ENCODE measurements at places on chromosomes 16 and 17. TPM values are rescaled to one million over a fixed set of nuclear protein-coding genes. Genes with fewer than 3 reads are reported as not detected.

GRCh38 chr17:83164490-83164889 is 85.1 kb downstream of the METRNL start:
- H3K27ac ChIP-seq, result no peak overlapping the region
- no peak overlapping the region for H3K4me3 ChIP-seq
- DNase-seq, result no peak
- no peaks in the 10 kb centered on the region for H3K27me3 ChIP-seq
- H3K36me3 ChIP-seq, result no peaks in the 10 kb centered on the region

DNA sequence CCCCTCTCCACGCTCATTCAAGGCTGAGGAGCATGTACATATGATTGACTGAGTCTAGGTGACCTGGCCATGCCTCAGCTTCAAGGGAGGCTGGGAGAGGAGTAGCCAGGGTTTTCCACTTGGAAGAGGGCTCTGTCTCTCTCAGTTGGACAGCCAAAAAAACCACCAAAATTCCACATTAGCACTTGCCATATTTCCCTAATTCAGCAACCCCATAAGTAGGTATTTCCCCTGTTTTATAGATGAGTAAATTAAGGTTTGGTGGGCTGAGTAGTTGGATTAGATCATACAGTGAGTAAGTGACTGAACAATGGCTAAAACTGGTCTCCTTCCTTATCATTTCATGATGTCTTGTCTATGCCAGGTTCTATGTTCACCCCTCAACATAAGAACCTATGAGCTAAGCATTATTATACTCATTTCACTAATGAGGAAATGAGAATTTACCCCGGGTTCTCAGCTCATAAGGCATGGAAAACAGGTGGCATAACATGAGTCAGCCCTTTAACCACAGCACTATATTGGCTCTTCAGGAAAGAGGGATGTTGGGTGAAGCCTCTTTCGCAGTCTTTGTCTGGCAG is 68.0 kb upstream of the GAS7 start:
- DNase-seq, result no peak
- H3K4me1 ChIP-seq, result no peaks in the 10 kb centered on the region
- H3K4me3 ChIP-seq, result no peak overlapping the region
- no peak overlapping the region for H3K27ac ChIP-seq
- H3K36me3 ChIP-seq, result no peaks in the 10 kb centered on the region
- H3K27me3 ChIP-seq, result no peaks in the 10 kb centered on the region

- peaks cover 6% of the 10 kb centered on the region for H3K27me3 ChIP-seq
- H3K4me1 ChIP-seq, result peaks cover 3% of the 10 kb centered on the region
- DNase-seq, result peak; percentile 48
- peak overlapping the region; percentile 62 for H3K4me3 ChIP-seq
- H3K36me3 ChIP-seq, result no peaks in the 10 kb centered on the region
These were observed 630 bp downstream of the RNFT1 start for GRCh38 chr17:59963738-59964481.

- H3K4me1 ChIP-seq, result peaks cover 5% of the 10 kb centered on the region
- H3K27ac ChIP-seq, result no peak overlapping the region
- DNase-seq, result peak; percentile 72
- no peaks in the 10 kb centered on the region for H3K36me3 ChIP-seq
- peaks cover 51% of the 10 kb centered on the region for H3K27me3 ChIP-seq
These were observed 99.9 kb downstream of the ASIC2 start for GRCh38 chr17:33192951-33193911.

- H3K4me3 ChIP-seq, result 0 out of 2 replicates have a peak overlapping the region, but pooled peaks have one; percentile 27
- no peak overlapping the region for H3K27ac ChIP-seq
- no peaks in the 10 kb centered on the region for H3K27me3 ChIP-seq
- DNase-seq, result peak; percentile 89
These were observed 3.8 kb upstream of the CD7 start for GRCh38 chr17:82320956-82321927.

- no peaks in the 10 kb centered on the region for H3K27me3 ChIP-seq
- no peaks in the 10 kb centered on the region for H3K4me1 ChIP-seq
- no peaks in the 10 kb centered on the region for H3K36me3 ChIP-seq
- H3K27ac ChIP-seq, result no peak within 1 kb of the TSS
- no peak within 1 kb of the TSS for H3K4me3 ChIP-seq
These were observed at the start of gene CCL22 for GRCh38 chr16:57358527-57359095. Gene CCL22, plus strand, starts transcription at chr16:57358783. Its CDS starts 34 bp downstream, at chr16:57358817.

DNA sequence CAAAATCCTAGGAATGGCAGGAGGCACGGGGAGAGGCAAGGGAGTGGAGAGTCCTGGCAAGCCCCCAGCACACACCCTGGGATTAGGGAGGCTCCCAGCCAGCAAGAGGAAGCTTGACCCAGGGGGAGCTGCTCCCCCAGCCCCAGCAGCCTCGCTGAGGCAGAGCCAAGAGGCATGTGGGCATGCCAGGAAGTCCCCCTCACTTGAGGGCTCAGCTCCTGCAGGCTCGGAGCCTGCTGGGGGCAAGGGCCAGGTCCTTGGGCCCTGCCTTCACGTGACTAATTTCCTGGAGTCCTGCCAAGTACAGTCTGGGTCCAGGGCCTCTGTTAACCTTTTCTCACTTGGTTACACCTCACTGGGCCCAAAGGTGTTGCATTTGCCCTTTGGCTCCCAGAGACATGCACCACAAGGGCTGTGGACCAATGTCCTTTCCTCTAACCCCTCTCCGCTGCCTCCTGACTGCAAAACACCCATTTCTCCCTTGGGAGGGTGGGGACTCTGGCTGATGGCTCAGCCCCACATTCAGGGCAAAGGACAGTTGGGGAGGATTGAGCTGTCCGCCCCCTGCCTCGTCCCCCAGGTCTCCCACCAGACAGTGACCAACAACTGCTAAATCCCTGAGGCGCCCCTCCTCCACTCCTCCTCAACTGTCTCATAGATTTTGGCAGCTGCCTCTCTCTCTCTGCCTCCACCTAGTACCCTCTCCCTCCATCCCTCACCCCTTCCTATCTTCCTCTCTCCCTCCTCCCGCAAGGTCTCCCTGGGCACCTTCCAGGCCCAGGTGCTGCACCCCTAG is 4.4 kb upstream of the SLC47A2 start:
- H3K27ac ChIP-seq, result no peak overlapping the region
- H3K27me3 ChIP-seq, result no peaks in the 10 kb centered on the region
- no peaks in the 10 kb centered on the region for H3K4me1 ChIP-seq
- no peak overlapping the region for H3K4me3 ChIP-seq

DNA sequence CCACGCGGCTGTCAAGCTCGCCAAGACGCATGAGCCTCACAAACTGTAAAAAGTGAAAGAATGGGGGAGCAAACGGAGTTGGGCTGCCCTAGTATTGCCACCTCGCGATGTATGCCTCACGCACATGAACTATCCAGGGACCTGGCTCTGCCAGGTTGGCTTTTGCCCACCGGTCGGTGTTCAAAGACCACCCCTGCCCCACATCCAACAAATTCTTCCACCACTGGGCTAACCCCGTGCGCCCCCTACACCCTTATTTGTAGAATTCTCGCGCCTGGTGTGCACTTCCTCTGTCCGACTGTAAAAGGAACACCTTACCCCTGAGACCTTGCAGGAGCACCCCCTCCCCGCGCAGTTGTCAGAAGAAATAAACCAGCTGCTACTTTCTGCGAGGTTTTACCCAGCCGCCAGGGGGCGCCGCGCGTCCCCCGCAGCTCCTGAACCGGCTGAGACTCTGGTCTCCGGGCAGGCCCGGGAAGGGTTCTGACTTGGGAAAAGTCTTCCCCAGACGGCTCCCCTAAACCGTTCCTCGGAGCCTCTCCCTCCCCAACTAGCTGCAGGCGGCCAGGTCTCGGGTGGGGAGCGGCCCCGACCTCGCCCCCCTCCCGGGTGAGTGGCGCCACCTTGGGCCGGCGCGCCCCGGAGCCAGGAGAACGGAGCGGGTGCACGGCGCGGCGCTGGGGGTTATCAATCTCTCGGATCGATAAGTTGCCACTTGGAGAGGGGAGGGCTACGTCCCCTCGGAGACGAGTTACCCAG is 1.7 kb upstream of the ZNF423 start:
- H3K27me3 ChIP-seq, result peaks cover 13% of the 10 kb centered on the region
- H3K27ac ChIP-seq, result no peak overlapping the region
- DNase-seq, result peak; percentile 89
- H3K4me3 ChIP-seq, result peak overlapping the region; percentile 37

- H3K36me3 ChIP-seq, result no peaks in the 10 kb centered on the region
- H3K4me1 ChIP-seq, result peaks cover 24% of the 10 kb centered on the region
- H3K4me3 ChIP-seq, result no peak overlapping the region
- no peaks in the 10 kb centered on the region for H3K27me3 ChIP-seq
These were observed 236.4 kb downstream of the CCDC182 start for GRCh38 chr17:57508671-57509070.

- no peaks in the 10 kb centered on the region for H3K36me3 ChIP-seq
- DNase-seq, result no peak
- no peak overlapping the region for H3K4me3 ChIP-seq
- H3K27me3 ChIP-seq, result no peaks in the 10 kb centered on the region
These were observed 2.1 kb downstream of the NMT1 start for GRCh38 chr17:45063198-45063597.

- H3K4me1 ChIP-seq, result peaks cover 3% of the 10 kb centered on the region
- H3K27ac ChIP-seq, result no peak overlapping the region
- H3K27me3 ChIP-seq, result no peaks in the 10 kb centered on the region
- no peak for DNase-seq
- no peak overlapping the region for H3K4me3 ChIP-seq
These were observed 141.8 kb downstream of the XYLT1 start for GRCh38 chr16:17328932-17329331.

- H3K4me3 ChIP-seq, result no peak overlapping the region
- H3K36me3 ChIP-seq, result no peaks in the 10 kb centered on the region
- peaks cover 48% of the 10 kb centered on the region for H3K27me3 ChIP-seq
- no peak overlapping the region for H3K27ac ChIP-seq
- DNase-seq, result peak; percentile 23
- H3K4me1 ChIP-seq, result peaks cover 3% of the 10 kb centered on the region
These were observed 15.9 kb downstream of the TBX2 start for GRCh38 chr17:61415374-61416210.

The NSRP1 gene
- 22.7 TPM for total RNA-seq

The COPZ2 gene
- total RNA-seq, result not detected

The ANKRD40CL gene
- total RNA-seq, result not detected

The MEIOB gene
- total RNA-seq, result 1.1 TPM

The TP53TG3 gene
- total RNA-seq, result not detected

The ZNF771 gene
- 9.6 TPM for total RNA-seq

The MYH1 gene
- not detected for total RNA-seq
